Activated CD4-positive, alpha-beta T cell treated with anti-CD3 and anti-CD28 coated beads, Interleukin-2, Interleukin-4, amounts not matched to agents 100 ng/mL and 50 ng/mL, durations not matched to agents 16 hours and 8 hours (primary cell): ENCODE measurements at places on chromosomes 1 and 21.

DNA sequence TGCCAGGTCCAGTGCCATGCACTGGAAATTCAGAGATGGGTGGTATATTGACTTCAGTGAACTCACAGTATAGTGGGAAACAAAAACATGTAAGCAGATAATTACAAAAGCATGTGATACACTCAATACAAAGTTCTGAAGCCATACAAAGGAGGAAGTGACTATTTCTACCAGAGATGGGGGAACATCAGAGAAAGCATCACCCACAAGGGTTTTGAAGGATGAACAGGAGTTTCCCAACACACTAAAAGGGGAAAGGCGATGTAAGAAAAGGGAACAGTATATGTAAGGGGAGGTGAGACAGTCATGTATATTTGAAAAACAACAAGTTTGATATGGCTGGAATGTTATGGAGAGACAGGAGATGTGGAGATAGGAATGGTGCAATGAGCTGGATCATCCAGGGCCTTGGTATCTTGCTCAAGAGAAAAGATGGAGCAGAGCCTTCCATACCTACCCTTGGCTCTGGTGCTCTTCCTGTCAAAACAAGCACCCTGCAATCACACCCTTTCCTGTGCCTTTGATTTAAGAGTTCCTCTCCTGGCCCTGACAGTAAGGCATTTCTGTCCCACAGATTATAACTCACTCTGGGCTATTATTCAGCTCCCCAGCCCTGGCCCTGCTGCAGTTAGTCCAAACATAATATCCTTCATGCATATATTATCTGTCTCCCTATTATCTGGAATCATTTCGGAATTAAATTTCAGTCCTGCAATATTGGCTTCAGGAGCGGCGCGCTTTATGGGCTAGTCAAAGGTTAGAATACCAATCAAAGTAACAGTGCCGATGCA is 60.5 kb downstream of the DMAP1 start:
- no peak for DNase-seq

GRCh38 chr1:2160451-2161300 is 33.9 kb downstream of the FAAP20 start:
- DNase-seq = no peak

DNA sequence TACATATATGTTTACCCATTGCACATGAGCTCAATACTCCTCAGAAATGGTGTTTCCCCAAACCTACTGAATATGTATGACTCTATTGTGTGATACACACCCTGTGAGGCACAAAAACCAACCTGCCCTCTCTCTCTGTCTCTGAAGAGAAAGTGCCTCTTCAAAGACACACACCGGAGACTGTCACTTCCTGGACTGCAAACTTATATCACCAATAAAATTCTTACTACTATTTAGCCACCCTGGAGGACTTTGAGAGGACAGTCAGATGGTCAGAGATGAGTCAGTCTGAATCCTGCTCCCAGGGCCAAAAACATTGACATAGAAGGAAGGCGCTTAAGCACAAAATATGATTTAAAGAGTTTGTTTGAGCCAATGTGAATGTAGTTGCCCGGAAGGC is 110.4 kb downstream of the PPIAL4G start:
- DNase-seq = peak; percentile 50

DNA sequence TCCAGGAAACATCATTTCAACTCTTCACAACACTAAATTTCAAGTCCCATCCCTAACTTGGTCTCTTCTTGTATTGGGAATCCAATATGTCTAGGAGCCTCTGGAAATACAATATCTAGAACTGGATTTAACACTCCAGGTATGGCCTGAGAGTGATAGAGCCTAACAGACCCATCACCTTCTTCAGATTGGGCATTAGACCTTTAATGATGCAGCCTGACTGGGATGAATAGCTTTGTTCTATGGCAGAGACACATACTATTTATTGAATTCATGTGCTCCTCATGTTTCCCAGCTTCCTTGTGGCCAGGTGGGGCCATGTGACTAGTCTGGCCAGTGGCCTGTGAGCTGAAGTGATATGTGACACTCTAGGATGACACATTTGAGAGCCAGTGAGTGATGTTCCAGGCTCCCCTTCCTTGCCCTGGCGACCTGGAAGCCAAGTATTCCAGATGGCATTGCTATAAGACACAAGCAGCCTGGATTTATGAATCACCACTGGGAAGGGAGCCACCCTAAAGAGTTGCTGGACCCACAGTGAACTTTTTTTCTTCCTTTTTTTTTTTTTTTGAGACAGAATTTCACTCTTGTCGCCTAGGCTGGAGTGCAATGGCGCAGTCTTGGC is 31.0 kb upstream of the POU3F1 start:
- DNase-seq = no peak

DNA sequence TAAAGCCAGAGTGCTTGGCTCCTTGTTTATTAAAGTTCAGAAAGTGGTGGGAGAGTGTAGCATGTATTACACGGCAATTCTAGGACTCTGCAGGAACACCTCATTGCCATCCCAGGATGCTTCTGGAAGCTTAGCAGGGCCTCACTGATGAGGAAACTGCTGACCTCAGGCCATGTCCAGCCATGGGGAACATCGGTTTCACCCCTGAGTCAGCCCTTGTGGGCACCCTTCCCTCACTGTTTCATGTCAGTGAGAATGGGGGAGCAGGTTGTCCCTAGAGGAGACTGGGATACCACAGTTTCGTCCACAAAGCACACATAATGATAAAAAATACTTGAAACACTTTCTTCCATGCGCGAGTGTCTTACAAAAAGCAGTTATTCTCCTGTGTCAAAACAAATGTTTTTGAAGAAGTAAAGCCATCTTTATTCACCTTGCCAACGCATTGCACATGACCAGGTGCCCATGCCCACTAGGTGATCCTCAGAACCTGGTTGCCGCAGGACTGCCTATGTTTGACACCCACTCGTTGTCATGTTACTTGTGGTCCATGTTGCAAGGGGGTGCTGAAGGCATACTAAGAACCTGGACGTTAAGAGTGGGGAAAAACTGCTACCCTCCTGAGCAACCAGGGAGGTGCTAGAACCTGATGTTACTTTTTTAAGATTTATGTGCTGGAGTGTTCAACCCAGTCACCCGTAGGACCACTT is 41.2 kb upstream of the TTC22 start:
- DNase-seq = no peak

- DNase-seq = no peak
Observed at GRCh38 chr1:43062527-43063095, 103.9 kb upstream of the SLC2A1 start.

DNA sequence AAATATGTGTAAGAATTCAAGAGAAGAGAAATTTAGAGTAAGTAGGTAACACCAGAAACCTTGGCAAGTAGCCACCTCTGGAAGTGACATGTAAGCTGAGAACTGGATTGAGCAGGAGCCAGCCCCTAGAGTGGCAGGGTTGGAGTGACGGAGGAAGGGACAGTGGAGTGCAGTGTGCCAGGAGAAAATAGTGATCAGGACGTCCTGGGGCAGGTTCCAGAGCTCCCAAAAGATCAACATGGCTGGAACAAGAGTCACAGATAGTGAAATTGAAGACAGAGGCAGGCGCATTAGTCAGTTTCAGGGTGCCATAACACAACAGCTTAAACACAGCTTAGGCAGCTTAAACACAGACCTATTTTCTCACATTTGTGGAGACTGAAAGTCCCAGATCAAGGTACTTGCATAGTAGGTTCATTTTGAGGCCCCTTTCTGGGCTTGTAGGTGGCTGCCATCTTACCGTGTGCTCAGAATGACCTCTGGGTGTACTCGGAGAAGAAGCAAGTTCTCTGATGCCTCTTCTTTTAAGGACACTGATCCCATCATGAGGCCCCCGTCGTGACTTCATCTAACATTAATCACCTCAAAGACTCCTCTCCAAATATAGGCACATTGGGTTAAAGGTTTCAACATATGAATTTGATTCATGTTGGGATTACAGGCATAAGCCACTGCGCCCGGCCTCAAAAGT is 37.2 kb downstream of the GNPAT start:
- no peak for DNase-seq

GRCh38 chr1:171904778-171905450 is 63.6 kb downstream of the DNM3 start:
- no peak for DNase-seq

- no peak for DNase-seq
Observed at GRCh38 chr1:42963378-42964043, 4.8 kb upstream of the SLC2A1 start.

GRCh38 chr1:234707641-234708040 is 97.7 kb upstream of the IRF2BP2 start:
- DNase-seq = no peak

DNA sequence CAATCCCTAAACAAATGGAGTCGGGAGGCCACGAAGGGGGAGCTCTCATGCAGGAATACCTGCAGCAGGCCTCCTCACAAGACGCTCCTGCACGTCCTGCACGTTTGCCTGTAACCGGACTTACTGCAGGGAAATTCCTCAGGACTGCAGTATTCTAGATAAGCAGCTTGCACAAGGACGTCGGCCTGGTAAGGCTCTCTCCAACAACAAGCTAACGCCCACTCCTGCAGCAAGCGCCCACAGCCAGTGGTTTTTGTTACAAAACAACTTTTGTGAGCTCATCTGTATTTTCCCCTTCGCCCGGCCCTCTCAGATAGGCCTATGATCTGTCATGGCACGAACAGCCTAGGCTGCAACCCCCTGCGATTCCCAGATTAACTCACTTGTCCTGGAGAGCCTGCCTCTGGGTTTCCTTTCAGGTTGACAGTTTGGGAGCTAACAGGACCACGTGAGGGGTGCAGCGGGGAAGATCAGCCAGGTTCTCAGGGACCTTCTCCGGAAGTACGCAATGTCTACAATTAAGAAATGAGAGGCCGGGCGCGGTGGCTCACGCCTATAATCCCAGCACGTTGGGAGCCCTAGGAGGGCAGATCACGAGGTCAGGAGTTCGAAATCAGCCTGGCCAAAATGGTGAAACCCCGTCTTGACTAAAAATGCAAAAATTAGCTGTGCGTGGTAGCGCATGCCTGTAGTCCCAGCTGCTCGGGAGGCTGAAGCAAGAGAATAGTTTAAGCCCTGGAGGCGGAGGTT is 921 bp upstream of the MIB2 start:
- peak; percentile 46 for DNase-seq

DNA sequence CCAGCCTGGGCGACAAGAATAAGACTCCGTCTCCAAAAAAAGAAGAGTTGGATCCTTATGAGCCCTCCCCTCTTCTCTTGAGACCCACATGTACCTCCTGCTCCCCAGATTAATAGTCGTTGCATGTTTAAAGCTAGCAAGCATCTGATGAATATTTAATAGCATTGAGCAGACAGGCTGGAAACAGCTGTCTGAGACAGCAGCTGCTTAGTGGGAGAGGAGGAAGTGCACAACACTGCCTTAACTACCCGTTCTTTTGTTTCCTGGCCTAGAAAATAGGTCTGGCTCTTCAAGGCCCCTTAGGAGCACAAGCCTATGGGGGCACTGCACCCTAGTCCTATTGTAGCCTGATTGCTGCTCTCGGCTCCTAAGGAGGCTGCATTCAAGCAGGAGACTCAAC is 17.3 kb upstream of the TMEM39B start:
- DNase-seq = no peak

DNA sequence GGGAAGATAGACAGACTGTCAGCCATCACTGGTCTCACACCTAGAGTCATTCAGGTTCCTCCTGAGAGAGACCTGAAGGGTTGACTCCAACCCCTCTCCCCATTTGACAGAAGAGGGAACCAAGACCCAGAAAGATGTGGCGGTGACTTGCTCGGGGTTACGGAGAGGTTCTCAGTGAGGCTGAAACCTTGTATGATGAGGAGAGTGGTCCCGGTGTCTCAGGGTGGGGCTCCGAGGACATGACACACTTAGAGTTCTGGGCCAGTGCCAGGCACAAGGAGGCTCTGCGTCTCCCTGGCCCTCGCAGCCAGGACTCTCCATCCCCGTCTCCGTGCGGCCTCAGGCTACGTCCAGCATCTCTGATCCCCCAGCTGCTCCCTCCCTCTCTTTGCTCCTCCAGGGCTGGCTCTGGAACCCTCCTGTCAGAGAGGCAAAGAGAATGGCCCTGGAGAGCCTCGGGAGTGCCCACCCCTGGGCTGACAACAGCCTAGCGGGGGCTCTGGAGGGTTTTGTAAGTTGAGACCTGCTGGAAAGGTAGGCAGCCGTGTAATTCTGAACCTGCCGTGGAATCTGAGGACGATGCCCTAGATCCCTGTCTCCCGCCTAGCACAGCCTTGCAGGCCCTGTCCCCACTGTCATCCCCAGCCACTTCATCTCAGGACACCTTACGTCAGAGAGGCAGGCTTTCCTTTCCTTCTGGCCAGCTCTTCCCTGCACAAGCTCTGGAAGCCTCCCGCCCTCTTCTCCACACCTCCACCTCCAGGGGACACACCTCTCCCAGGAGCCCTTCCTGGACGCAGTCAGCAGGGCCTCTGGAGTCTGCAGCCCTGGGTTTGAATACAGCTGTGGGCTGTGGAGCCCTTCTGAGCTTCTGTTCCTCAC is 4.1 kb downstream of the EFHD2 start:
- DNase-seq = no peak

- DNase-seq = no peak
Observed at GRCh38 chr1:230427981-230428380, 1.8 kb upstream of the PGBD5 start.

GRCh38 chr1:172003766-172004530 is 162.7 kb downstream of the DNM3 start:
- no peak for DNase-seq

GRCh38 chr1:226609836-226610455 is 61.4 kb downstream of the STUM start:
- no peak for DNase-seq

GRCh38 chr1:11493972-11494655 is 15.2 kb downstream of the DISP3 start:
- DNase-seq = no peak

GRCh38 chr1:107405236-107405635 is 264.4 kb downstream of the NTNG1 start:
- DNase-seq = no peak

DNA sequence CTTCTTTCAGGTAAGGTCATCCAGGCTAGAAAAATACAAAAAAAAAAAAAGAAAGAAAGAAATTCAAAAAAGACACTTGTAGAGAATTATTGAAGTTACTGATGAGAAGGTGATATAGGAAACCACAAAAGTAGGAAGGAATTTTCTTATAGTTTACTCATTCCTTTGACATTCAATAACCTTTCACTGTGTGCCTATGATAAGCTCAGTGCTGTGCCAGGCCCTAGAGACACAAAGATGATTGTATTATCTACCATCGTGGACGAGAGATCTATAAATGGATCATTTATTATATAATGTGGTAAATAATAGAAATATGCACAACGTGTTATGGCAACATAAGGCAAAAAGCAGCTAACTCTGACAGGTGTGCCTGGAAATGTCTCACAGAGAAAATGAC is 109.6 kb upstream of the NGF start:
- DNase-seq = no peak

- DNase-seq = no peak
Observed at GRCh38 chr1:172682812-172683211, 23.9 kb downstream of the FASLG start.

GRCh38 chr1:240092301-240093119 is 827 bp downstream of the FMN2 start:
- DNase-seq = no peak

- DNase-seq = no peak
Observed at GRCh38 chr21:25658427-25659035, 19.5 kb downstream of the JAM2 start.

- DNase-seq = no peak
Observed at GRCh38 chr1:53693339-53693738, 45.6 kb downstream of the GLIS1 start.
